GDM1 (cell line): ENCODE measurements at places on chromosomes 12 and 14.

DNA sequence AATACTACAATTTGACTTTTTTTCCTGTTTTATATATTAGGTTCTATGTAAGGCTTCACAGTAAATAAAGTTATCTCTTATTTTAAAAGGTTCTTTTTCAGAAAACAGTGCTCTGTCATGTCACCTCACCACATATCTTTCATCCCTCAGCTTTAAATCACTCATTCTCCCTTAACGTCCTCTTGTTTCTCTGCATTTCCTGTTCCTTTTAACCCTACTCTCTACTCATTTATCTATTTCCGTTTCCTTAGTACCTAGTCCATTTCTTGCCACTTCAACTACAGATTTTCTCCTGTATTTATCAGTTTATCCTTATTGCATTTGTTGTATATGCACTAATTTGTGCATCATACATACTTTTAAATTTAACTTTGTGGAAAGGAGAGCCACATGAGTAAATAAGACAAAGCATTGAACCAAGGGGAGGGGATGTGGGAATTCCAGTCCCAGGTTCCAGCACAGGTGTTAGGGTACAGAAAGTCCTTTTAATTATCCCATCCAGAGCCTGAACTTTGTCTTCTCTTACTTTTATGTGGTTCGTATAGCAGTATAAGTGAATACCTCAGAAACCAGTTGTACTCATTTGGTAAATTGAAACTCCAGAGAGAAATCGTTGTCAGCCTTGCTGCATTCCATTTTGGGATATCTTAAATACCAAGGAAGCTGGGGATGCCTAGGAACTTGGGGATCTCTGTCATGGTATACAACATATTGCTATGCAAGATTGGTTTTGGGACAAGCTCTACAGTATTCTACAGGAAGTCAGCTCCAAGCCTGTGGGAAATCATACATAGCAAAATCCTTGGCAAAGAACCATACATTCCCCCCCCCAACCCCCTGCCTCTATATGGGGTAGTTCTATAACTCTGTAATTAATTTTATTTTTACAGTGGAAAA lies 120.5 kb downstream of the DIP2B start:
- DNase-seq: no peak

GRCh38 chr12:94942663-94943062 lies 60.8 kb downstream of the NDUFA12 start:
- no peak for DNase-seq

DNA sequence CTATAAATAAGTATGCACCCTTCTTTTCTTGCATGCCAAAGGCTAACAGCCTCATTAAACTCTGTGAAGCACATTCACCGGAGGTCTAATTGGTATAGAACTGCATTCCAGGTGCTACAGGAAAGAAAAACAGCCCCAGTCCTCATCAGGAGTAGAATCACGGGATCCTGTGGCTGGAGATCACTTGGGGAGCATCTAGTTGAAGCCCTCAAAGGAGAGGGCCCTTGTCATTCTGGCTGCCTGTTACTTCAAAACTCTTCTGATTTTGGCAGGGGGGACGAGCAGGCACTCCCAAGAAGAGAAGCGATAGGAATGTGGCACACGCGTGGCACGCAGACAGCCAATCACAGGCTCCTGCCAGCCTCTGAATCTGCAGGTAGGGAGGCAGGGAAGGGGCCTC lies 154.4 kb downstream of the TTC7B start:
- DNase-seq: no peak

GRCh38 chr12:21521541-21521940 lies 4.6 kb upstream of the SPX start:
- no peak for DNase-seq

GRCh38 chr14:37143475-37143874 lies 28.9 kb downstream of the SLC25A21 start:
- no peak for DNase-seq

- DNase-seq: no peak
Observed at GRCh38 chr14:102293781-102294180, 11.2 kb downstream of the MOK start.

- DNase-seq: no peak
Observed at GRCh38 chr14:89384023-89384422, 33.0 kb downstream of the FOXN3 start.

- no peak for DNase-seq
Observed at GRCh38 chr12:78194448-78194847, 363.8 kb downstream of the NAV3 start.

DNA sequence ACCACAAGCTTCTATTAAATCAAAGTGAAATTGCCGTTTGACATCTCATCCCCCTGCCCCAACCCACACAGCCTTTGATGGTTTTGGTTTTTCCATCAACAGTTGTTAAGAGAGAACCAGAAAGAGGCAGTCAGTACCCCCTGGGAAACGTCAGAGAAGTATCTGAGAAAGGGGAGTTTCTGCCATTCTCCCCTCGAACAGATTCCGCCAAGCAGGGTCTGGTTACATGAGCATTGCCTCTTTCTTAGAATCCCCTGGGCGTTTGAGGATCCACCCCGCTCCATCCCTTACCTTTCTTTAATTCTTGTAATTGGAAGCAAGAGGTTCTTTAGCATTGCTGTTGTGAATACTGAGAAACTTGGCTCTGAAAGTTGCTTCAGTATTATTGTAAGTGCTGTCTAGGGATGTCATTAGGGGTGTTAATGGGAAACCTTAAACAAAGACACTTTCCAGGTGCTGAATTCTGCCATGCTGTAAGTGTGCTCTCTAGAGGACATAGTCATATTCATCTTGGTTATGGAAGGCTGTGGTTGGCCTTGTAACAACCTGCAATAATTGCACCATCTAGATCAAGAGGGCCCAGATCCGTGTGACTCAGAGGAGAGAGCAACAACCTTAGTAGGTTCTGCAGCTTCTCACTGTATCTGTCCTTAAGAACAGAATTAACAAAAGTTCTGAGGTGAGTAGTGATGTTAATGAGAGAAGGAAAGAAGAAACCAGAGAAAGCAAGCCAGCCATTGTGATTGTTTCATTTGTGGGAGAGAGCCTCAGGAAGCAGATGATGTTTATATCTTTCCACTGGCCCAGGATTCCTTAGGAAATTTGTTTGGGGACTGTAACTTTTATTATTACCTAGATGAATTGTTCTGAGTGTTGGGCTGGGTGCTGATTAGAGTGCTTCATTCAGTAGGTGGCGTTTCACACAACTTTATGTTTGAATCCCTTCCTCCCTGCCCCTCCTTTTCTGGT lies 9.0 kb downstream of the TMBIM6 start:
- DNase-seq: no peak

DNA sequence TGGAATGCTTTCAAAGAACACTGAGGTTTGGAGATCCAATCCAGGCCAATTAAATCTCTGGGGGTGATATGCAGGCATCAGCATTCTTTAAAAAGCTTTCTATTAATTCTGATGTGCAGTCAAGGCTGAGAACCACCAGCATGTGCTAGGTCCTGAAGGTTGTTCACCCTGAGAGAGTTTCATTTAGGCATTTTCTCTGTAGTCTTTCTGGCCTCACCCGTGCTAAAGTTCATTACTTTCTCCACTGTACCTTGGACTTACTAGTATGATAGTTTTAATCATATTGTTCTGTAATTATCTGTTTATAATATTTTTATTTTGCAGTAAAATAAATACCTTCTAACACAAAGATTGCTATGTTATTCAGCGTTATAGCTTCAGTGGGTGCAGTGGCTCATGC lies 32.9 kb downstream of the SOS2 start:
- no peak for DNase-seq

GRCh38 chr14:56002342-56002741 lies 115.9 kb upstream of the PELI2 start:
- DNase-seq: no peak

DNA sequence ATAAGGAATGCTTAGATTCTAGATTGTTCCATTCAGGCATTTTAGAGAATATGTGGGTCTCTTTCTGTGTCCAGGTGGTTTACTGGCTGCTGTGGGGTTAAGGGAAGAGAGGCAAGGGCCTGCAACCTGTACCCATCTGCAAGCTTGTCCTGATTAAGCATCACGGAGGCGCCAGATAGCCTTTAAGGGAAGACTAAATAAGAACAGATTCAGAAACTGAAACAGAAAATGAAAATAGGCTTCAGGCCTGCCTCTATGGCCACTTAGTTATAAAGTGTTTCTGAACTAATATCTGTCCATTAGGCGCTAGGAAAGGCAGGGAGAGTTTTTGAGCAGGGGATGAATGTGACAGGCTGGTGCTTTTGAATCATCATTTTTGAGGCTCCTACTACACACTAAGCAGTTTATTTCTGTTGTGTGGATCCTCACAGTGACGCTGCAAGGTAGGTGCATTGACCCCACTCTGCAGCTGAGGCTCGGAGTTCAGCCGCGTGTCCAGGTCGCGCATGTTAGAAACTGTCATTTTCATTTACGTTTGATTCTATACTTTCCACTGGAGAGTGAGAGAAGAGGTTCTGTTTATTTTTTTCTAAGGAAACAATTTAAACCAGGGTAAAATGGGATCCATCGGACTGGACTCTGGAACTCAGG lies 47.4 kb downstream of the SLC6A12 start:
- no peak for DNase-seq

- DNase-seq: no peak
Observed at GRCh38 chr12:15563663-15564062, 225.5 kb downstream of the EPS8 start.

DNA sequence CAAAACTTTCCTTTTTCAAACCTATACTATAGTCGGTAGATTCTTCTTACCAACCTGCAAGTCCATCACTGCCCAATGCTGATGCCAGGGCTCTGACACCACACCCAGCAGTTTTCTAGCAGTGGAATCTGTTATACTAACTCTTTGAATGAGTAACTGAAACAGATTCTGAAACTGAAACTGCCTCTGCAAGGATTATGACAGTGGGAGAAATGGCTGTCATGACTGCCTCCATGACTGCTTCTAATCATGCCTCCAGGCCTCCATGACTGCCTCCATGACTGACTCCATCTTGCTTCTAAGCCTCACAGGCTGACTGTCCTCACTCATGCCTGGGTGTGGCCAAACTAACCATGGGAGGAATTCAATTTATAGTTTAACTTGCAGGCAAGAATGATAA lies 29.4 kb upstream of the OXA1L start:
- no peak for DNase-seq

GRCh38 chr12:53288322-53288721 lies 7.0 kb upstream of the PFDN5 start:
- no peak for DNase-seq

GRCh38 chr12:1918884-1919236 lies 408 bp upstream of the CACNA2D4 start:
- no peak for DNase-seq

DNA sequence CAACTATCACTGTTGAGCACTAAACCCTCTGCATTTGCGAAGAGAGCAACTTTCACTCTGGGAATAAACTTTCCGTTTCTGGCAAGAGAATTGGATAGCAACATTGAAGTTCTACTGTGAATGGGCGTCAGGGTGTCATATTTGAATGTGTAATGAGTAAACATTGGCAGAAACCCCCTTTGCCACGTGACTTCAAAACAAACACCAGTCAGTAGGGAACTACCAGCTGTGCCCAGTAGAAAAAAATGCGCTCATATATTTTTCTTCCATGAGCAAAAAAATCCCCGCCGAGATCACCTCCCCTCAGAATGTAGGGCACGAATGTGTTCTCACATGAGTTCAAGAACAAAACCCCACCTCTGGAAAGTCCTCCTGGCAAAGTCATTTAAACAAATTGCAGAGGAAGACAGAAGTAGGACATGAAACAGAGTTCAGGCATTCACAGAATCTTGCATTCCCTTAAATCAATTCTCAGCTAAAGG lies 80.6 kb downstream of the BTG1 start:
- no peak for DNase-seq

- no peak for DNase-seq
Observed at GRCh38 chr12:51062631-51063397, 14.7 kb downstream of the LETMD1 start.

GRCh38 chr12:91538418-91538817 lies 355.8 kb upstream of the DCN start:
- DNase-seq: no peak

- no peak for DNase-seq
Observed at GRCh38 chr12:40834321-40834720, 142.1 kb downstream of the CNTN1 start.

DNA sequence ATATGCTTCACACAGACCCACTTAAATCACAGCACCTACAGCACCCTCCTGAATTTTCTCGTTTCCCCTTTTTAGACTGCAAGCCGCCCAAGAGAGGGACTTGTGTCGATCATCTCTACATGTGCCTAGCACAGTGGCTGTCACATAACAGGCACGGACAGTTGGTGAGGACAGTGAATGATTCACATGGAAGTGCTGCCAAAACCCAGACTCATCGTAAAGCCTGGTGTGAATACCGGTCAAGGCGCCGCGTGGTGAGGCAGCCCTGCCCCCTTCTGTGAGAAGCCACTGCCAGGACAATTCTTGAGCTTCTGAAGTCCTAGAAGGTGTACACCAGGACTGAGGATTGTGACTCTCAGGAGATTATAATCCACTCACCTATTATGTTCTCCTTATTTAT lies 44.3 kb downstream of the ATG2B start:
- no peak for DNase-seq

DNA sequence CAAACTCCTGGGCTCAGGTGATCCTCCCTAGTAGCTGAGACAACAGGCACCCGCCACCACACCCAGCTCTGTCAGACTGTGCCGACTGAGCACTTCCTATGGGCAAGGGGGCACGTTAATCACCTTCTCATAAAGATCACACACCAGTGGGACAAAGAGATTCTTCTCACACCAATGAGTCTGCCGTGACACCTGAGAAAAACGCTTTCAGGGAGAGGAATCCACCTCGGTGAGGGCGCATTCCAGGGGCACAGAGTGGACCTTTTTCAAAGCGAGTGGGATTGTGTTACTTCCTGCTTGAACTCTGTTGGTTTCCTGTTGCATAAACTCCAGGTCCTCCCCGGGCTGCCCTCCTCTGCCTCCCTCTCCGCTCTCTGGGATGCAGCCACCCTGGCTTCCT lies 17.5 kb upstream of the SCARB1 start:
- no peak for DNase-seq

- no peak for DNase-seq
Observed at GRCh38 chr12:49013428-49013827, 5.1 kb downstream of the PRKAG1 start.

GRCh38 chr14:32552766-32553165 lies 223.7 kb downstream of the AKAP6 start:
- DNase-seq: no peak

DNA sequence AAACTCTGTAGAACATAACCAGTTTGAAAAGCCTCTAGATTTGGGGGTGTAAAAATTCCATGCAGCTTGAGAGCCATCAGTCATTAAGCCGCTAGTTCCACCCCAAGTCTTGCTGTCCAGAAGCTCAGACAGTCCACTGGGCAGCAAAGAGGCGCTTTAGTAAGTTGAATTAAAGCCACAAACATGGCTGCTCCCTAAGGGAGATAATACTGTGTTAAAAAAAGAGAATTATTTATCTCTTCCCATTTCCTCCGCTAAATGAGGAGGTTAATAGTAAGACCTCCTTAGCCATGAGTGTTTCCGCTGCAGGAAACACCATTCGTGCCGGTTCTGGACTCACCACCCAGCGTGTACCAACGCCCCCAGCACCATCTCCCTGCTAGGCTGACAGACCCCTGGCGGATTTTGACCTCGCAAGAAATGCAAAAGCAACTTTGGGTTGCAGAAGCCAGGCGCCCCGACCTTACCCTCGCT lies 536 bp downstream of the TM7SF3 start:
- no peak for DNase-seq

- no peak for DNase-seq
Observed at GRCh38 chr12:59929110-59929509, 333.3 kb downstream of the SLC16A7 start.
